Fibroblast of skin of left biceps (primary cell): ENCODE measurements at places on chromosomes 2 and 18.

GRCh38 chr18:47964053-47964452 lies 33.6 kb upstream of the SMAD2 start:
- no peak for DNase-seq

DNA sequence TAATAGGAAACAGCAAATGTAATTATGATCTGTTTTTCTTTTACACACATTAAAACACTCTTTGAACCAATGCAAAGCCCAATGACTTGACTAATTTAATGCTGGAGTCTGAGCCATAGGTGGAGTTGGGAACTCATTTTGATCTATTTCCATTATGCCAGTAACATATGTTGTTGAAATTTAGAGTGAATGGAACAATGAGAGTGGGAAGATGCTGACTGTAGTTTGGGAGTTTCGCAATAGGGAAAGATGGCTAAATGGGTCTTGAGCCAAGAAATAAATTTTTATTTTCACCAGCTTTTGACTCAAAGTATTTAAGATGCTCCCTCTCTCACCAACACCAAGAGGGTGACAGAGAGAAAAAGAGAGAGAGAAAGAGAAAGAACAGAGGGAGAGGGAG lies 246.7 kb downstream of the DLGAP1 start:
- DNase-seq, result no peak

DNA sequence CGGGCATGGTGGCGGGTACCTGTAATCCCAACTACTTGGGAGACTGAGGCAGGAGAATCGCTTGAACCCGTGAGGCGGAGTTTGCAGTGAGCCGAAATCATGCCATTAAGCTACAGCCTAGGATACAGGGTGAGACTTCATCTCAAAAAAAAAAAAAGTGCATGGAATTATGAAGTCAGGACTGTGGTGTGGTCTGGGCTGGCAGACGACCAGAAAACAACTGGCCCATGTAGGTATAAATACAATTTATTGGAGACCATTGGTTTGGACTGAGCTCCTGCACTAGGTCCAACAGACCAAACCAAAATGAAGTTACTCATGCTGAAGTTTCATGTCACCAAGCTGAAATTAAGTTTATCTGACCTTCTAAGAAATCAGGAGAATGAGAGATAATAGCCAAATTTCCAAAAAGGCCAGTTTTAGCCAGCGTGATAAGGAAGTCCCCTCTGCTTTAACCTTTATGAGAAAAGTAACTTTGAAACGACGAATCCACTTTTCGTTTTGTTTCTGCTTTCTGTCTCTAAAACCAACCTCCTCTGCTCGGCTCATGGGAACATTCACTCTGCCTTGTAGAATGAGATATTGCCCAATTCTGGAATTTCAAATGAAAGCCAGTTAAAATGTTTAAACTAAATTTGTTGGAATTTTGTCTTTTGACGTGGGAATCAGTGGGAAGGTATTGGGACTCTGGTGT lies 17.7 kb upstream of the RAB10 start:
- DNase-seq, result no peak

DNA sequence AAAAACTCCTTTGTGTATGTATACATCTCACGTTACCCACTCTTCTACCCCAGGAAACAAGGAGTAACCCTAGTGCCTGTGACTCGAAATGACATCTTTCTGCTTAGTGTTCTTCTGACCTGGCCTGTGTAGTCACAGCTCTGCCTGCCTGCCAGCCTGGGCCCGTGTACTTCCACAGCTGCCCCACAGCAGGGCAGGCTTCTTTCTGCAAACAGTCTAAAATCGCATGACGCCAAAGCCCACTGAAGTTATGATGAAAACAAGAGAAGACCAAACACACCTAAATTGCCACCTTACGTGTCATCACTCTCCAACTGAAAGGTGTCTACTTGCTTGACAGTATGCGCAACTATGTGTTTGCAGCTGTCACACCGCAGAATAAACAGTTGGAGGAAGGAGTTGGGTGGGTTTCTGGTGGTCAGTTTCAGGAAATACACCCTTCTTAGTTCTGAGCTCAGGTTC lies 1.5 kb downstream of the GAREM1 start:
- DNase-seq, result no peak

GRCh38 chr2:35099342-35099741 lies 1256.2 kb upstream of the CRIM1 start:
- no peak for DNase-seq

DNA sequence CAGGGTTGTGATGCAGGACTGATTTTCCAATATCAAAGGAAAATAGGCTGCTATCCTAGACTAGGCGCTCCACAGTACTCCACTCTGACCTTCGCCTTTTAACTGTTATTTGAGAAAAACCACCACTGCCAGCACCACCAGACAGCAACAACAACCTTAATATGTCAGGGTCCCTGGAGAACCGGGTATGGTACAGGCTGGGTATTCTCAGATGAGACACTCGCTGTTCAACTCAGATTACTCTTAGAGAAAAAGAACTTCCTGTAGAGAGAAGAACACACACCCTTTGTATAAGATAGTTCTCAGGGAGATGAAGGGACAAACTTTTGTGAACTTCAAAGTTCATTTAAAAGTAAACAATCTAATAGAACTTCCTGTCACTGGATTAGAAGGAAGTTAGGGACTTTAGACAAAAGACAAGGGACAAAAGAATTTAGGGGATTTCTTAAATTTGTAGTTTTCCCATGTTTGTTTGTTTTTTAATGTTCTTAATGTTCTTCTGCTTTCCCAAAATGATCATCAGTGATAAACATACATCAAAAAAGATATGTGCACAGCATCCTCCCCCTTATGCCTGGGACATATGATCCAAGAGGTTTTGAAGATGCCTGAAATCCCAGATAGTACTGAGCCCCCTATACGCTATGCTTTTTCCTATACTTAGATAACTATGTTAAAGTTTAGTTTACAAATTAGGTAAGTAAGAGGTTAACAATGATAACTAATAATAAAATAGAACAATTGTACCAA lies 41.3 kb upstream of the PPP1R1C start:
- DNase-seq, result no peak

- DNase-seq, result no peak
These were observed 8.3 kb upstream of the TNS1 start for GRCh38 chr2:218010984-218011652.

DNA sequence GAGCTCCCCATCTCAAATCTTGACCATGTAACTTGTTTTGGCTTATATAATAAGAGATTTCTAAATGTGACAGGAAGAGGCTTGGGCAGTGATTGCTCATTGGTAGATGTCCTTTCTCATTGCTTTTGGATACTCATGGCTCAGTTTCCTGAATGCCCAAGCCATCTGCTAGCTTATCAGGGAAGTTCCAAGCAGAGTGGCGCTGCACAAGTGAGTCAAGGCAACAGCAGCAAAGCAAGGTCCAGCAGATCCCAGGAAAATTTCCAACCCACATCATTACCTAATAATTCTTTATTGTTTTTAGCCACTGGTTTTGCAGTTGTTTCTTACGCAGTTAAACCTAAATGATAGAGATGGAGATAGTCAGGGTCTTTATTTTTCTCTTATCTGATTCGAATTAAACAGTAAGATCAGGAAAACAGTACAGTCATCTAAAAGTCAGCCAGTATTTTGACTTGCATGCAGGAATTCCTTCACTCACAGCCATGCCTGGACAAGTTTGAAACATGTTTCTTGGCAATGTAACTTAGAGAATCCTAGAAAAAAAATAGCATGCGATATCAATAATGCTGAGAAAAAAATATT lies 349.7 kb upstream of the TMEFF2 start:
- no peak for DNase-seq

DNA sequence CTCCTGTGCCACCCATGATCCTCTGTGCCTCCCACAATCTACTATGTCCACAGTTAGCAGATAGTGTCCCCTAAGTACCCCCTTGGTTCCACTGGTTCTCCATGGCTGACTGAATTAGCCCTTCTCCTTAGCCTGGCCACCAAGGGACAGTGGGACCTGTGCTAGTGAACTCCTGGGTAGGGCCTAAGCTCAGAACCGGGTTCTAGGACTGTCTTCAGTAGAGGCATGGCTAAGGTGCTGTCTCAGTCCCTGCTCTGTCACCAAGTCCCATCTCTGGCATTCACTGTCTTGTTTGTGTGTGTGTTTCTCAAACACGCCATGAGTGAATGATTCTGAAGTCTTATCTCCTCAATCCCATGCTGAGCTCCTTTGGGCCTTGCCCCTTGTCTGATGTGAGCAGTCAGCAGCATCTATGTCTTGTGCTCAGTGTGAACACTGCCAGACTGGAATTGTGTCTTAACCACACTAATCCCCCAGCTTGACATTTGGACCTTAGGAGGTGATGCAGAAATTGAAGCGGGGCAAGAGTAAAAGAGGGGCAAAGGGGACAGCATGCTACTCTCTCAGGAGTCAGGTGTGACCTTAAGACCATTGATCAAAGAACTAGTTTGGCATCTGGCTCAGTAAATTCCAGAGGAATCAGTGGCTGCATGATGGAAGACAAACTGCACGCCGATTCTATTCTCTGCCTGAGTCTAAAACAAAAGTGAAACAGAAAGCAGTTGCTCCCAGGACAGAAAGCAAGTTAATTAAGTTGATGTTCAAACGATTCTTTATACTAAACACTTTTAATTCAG lies 190.5 kb downstream of the ALPK2 start:
- DNase-seq, result no peak

DNA sequence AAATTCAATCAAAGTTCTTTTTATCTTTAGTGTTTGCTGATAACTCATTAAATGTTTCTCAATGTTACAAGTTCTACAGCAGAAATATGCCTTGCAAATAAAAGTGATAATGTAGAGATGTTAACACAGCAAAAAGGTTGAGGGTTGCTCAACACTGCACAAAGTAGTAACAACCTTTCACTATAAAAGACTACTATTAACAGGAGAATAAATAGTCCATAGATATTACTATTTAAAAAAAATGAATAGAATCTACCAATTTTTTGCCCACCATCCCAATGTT lies 378.1 kb downstream of the RBM43 start:
- no peak for DNase-seq

DNA sequence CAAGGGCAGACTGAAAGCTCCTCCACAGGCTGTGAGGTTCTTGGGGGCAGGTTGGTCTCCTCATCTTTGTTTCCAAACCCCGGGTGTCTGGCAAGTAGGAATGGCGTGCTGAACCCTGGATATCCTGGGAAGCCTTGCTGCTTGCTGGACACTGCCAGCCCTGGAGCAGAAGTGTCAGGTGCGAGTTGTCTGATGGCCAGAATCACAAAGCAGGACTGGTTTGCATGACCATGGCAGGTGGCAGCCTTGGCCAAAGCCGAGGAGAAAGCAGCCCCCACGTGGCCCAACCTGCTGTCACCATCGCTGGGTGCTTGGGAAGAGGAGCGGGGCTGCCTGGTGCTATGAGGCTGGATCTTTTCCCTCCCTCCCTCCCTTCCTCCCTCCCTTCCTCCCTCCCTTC lies 309.5 kb upstream of the HS6ST1 start:
- DNase-seq, result no peak

- no peak for DNase-seq
These were observed 203.2 kb downstream of the BABAM2 start for GRCh38 chr2:28093768-28094167.

- no peak for DNase-seq
These were observed 8.5 kb downstream of the ACOXL start for GRCh38 chr2:110740747-110741349.

DNA sequence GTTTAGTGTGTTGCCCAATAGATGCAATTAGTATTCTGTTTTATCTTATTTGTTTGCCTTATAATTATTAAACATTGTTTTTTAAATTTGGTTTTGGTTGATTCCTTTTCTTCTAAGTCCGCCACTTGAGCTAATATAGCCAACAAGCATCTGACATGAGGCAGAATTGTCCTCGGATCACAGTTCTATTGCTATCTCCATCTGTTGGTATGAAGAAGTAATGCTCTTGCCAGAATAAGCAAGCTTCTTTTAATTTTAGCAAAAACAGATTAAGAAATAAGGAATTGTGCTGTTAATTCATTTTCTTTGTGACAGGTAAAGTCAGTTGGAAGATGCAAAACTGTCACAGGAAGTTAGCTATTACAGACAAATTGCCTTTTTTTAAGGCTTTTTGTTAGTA lies 54.3 kb downstream of the R3HDM1 start:
- no peak for DNase-seq

- no peak for DNase-seq
These were observed 125.9 kb upstream of the NRP2 start for GRCh38 chr2:205556357-205556756.

DNA sequence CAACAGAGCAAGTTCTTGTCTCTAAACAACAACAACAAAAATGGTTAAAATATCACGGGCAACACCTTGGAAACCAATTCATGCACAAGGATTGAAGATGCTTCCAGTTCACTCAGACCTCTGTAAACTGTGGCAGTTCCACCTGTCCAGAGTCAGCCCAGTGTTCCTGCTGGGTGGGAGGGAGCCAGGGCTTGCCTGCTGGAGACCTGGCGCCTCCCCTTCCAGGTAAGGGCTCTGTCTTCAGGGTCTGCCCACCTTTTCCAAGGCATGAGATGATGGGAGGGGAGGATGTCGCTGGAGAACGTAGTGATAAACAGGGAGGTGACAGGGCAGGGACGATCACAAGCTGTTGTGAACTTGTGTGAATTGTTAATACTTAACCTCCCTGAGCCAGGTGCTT lies 9.8 kb upstream of the GPC1 start:
- DNase-seq, result no peak

DNA sequence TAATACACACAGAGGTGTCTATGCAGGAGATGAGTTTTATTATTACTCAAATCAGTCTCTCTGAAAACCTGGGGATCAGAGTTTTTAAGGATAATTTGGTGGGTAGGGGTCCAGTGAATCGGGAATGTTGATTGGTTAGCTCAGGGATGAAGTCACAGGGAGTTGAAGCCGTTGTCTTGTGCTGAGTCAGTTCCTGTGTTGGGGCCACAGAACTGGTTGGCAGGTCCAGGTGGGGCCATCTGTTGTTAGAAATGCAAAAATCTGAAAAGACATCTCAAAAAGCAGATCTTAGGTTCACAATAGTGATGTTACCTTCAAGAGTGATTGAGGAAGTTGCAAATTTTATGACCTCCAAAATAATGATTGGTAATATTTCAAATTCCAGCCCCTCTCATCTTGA lies 86.9 kb downstream of the VSNL1 start:
- DNase-seq, result no peak

DNA sequence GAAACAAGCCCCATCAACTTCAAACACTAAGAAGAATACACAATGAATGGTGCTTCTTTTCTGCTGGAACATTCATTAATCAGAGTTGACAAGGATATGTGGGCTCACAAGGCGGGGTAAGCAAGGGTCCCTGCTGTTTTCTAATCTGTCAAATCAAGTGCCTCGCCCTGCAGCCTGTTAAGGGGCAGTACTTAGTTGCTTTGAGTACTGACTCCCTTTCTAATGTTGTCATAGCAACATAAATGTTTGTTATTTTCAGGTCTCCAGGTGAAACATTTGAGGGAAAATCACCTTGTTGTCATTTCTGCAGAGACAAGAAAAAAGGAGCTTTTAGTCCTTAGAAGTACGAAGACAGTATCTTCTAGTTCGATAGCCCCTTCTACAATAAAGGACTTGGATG lies 284.7 kb upstream of the PKDCC start:
- DNase-seq, result no peak

DNA sequence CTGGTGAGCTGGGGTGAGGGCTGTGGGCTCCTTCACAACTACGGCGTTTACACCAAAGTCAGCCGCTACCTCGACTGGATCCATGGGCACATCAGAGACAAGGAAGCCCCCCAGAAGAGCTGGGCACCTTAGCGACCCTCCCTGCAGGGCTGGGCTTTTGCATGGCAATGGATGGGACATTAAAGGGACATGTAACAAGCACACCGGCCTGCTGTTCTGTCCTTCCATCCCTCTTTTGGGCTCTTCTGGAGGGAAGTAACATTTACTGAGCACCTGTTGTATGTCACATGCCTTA lies 10.5 kb downstream of the PROC start:
- no peak for DNase-seq

GRCh38 chr2:63778391-63778790 lies 63.3 kb upstream of the UGP2 start:
- DNase-seq, result no peak
